Stimulated activated CD8-positive, alpha-beta memory T cell treated with anti-CD3 and anti-CD28 coated beads, Interleukin-12 subunit alpha, Interleukin-12 subunit beta, amount 100 ng/mL, for 4 hours (primary cell): ENCODE measurements at places on chromosomes 2 and 18.

- no peak for DNase-seq
These were observed 209.9 kb downstream of the TMEM182 start for GRCh38 chr2:102971701-102972100.

- no peak for DNase-seq
These were observed 1.6 kb downstream of the GPR17 start for GRCh38 chr2:127647242-127648190.

DNA sequence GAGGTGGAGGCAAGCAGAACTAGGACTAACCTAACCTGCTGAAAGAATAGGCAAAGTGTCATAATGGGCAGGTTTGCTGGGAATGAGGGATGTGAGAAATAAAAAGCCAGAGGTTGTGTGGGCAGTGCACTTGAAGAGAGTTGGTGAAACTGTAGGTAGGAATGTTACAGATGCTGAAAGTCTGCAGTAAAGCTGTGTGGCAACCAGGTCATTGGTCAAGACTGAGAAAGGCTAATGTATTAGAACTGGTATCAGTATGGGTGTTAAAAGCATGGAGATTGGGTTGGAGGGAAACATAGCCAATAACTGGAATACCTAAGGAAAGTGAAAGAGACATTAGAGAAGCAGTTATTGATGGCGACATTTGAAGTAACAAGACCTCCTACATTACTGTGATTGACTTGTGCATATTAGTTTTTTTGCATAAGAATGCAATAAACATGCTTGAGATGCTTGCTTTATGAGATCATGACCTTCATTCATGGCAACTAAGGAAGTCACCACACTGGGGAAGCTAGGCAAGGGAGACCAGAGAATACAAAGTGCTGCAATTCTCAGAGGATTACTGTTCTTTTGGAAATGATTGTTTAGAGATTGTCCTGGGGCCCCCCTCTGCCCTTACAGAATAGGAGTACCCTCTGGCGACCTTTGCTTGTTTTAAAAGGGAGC is 11.8 kb downstream of the GULP1 start:
- no peak for DNase-seq

GRCh38 chr2:156399950-156400705 is 36.1 kb upstream of the GPD2 start:
- DNase-seq: no peak

DNA sequence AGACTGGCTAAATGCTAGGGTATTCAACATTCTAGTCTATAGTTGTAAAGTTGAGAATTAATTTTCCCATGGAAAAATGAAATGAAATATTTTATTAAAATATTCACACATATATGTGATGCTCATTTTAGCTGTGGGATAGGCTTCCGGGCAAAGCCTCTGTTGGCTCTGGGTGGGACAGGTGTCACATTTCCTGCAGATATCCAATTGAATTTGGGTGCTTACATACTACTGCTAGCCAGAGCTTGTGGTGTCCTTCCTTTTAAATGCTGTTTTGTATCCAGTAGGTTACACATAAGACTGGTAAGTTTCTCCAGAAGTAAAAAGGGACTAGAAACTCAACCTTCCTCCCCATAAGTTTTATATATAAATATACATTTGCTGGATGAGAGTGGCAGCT is 73.8 kb downstream of the RPRM start:
- DNase-seq: no peak

DNA sequence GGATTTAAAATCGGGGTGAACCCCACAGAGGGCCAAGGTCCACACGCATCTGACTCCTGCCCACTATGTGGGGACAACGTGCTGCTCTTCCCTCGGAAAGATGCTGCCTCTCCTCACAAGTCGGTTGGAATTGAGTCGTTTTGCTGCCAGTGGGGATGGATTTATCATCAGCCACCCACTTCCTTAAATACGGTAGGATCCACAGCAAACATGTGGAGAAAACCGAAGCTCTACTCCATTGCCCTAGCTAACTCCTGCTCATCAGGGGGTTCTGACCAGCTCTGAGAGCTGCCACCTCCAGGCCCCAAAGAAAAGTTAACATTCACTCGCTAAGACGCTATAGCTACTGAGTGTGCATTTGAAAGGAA is 80.9 kb downstream of the CHRNA1 start:
- no peak for DNase-seq

DNA sequence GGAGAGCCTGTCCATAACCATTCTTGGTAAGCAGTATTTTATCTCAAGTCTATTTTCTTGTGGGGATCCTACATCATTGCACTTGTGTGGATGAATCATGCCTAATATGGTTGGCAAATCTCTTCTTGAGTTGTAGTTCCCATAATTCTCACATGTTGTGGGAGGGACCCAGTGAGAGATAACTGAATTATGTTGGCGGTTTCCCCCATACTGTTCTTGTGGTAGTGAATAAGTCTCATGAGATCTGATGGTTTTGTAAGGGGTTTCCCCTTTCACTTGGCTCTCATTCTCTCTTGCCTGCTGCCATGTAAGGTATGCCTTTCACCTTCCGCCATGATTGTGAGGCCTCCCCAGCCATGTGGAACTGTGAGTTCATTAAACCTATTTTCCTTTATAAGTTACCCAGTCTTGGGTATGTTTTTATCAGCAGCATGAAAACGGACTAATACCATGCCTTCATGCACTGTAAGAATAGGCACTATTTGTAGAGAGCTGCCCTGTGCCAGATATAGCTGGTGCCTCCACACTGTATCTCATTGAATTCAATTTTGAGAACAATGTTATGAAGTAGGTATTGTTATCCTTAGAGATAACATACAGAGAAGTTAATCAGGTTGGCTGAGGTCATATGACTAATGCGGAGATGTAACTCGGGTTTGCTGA is 148.3 kb downstream of the PLCL1 start:
- no peak for DNase-seq

- no peak for DNase-seq
These were observed 4.5 kb upstream of the OSR1 start for GRCh38 chr2:19362755-19363473.

DNA sequence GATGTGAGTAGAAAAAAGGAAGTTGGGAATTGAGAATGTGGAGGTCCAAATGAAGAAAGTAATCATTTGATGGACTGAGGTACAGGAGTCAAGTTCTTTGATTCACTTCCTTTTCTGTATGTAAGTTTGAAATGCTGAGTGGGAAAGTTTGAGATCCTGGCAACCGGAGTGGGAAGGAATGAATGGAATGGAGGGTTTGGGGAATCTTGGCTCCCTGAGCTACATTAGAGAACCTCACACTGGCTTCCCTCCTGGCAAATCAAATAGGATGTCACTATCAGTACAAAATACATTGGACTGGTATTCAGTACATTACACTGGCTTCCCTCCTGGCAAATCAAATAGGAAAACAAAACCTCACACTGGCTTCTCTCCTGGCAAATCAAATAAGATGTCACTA is 9.8 kb upstream of the RNF138 start:
- no peak for DNase-seq

DNA sequence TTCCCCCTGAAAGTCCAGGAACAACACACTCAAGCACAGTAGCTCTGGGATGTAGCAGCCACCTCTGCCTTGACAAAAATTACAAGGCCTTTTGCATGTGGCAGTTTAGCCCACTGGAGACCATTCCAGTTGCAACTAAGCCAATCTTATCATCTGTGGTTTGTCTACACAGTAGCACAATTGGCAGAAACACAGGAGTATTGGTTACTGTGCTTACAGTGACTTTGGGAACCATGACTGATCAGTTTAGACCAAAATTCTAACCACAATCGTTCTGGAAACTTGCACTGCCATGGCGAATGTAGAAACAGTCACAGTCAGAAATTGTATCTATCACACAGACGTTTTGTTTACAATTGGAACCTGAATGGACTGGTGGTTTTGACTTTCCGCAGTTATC is 403.7 kb upstream of the MEIS1 start:
- no peak for DNase-seq

GRCh38 chr2:21194858-21195271 is 71.1 kb downstream of the TDRD15 start:
- no peak for DNase-seq

DNA sequence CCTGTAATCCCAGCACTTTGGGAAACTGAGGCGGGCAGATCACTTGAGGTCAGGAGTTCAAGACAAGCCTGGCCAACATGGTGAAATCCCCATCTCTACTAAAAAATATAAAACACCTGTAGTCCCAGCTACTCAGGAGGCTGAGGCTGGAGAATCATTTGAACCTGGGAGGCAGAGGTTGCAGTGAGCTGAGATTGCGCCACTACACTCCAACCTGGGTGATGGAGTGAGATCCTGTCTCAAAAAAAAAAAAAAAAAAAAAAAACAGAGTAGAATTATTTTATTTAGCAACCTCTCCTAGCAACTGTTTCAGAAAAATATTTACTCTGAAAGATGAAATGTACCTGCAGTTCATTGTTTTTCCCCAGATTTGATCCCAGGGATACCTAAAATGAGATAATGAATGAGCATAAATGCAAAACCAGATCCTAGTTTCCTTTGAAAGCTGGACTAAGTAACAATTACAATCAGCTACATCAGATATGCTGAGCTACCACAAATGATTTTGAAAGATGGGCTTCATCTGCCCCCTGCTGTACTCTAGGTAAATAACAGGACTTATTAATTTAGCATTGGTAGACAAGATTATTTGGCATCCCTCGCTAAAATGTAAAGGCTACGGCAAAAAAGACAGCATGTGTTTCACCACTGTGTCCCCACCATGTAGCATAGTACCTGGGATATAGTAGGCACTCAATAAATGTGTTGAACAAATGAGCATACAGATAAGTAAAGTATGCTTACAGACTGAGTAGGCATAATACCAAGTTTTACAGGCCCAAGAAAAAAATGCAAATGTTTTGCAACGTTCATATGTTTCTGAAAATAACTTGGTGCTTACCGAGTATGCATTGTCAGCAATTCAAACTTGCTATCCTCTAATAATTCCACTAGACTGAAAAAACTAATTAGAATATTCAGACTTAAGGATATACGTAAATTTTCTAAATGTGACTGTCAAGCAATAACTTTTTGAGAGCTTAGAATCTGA is 102.5 kb downstream of the ATL2 start:
- no peak for DNase-seq

DNA sequence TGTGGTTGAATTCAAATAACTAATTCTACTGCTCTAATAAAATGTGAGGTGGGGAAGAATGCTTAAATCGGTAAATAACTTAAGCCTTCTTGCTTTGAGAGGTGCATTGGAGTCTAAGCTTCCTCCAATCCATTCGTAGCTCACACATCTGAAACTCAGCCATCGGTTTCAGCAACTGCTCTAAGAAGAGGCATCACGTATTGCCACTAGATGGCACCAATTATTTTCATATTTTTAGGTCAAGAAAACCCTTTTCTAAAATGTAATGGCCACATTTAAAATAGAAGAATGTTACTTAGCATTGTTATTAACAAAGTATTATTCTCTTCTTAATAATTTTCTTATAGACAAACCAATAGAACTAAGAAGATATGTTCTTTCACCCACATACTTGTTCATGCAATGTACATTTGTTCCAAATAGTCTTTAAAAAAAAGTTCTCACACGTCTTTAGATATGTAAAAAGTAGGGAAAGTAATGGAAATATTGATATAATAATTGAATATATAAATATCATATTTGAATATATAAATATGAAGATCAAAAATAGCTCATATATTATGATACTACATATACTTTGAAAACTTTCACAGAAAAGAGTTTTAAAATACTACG is 229.8 kb downstream of the CCDC178 start:
- DNase-seq: no peak

GRCh38 chr2:43448011-43448821 is 147.6 kb downstream of the THADA start:
- no peak for DNase-seq

- DNase-seq: no peak
These were observed 40.3 kb upstream of the KCNJ13 start for GRCh38 chr2:232816657-232817056.

GRCh38 chr2:126664234-126664633 is 8.3 kb downstream of the GYPC start:
- DNase-seq: no peak

- no peak for DNase-seq
These were observed 24.5 kb downstream of the HDAC4 start for GRCh38 chr2:239376351-239376750.

DNA sequence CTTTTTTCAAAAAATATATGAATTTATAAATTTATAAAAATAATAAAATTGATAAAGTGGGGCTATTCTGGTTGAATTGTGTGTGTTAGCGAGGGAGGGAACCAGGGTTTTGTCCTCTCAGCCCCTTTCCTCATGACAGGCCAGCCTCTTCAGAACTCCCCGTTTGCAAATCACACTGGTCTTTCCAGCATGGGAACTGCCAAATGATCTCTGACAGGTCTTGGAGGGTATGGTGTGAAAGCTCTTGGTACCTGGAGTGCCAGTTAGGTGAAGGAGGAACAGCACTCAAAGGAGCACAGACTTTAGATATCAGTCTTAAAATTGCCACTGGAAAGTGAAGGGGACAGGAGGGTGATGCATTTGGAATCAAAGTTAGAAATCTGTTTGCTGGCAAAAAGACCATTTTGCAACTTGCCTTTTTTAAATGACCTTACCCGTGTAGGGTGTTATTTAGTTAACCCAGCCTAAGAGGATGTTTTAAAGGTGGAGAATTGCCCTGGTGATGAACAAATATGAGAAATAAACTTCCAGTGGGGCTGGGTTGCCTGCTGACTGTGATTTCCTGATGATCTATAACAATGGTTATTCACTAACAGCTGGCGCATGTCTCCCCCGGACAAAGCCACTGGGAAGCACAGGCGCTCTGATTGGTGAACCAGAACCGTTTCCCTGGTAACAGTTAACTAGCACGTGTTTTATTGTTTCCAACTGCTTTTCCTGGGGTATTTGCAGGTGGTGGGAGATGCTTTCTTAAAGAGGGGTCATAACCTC is 85.3 kb upstream of the EFEMP1 start:
- no peak for DNase-seq
